ENCODE measurements at places on chromosomes 1 and 21.

DNA sequence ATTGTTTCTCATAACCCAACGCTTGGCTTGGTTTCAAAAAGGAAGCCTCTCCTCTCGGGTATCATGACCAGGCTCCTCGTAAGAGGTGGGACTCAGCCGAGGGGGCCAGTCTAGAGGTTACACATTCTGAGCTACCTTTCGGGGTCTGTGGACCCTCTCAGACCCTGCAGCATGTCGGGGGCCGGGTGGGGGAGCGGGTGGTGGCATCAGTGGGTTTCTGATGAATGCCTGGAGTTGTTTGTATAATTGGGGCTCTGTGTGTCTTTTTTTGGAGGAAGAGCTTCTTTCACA lies 229.3 kb downstream of the CAMTA1 start:
- no peak for DNase-seq

GRCh38 chr1:31775210-31775999 lies 11.3 kb upstream of the ADGRB2 start:
- DNase-seq, result no peak

GRCh38 chr1:6984986-6985385 lies 199.7 kb downstream of the CAMTA1 start:
- no peak for DNase-seq

DNA sequence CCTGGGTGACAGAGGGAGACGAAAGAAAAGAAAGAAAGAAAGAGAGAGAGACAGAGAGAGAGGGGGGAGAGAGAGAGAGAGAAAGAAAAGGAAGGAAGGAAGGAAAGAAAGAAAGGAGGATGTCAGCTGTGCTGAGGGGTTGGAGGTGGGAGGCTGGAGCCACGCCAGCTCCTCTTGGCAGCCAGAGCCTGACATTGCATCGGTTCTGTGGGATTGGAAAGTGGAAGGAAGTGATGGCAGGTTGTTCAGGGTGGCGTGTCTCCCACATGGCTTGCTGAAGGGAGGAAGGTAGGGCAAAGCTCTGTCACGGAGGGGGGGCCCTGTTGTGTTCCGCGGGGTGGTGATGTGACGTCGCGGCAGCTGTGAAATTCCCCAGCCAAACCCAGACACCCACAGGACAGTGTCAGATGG lies 30.7 kb downstream of the EIF2D start:
- no peak for DNase-seq

DNA sequence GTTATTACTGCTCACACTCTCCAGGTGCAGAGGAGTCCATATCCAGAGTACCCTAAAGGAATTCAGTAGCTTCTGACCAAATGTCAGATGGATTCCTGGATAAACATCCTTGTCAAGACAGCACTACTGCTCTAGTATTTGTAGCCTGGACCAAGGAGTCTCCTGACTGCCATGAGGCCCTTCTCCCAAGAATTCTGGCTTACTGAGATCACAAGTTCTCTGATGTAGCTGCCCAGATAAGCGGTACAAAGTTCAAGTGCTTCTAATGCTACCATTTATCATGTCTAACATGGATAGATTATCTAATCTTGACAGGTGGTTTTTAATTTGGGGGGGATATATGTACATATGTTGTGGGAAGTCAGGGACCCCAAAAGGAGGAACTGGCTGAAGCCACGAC lies 196.6 kb upstream of the HMCN1 start:
- no peak for DNase-seq

DNA sequence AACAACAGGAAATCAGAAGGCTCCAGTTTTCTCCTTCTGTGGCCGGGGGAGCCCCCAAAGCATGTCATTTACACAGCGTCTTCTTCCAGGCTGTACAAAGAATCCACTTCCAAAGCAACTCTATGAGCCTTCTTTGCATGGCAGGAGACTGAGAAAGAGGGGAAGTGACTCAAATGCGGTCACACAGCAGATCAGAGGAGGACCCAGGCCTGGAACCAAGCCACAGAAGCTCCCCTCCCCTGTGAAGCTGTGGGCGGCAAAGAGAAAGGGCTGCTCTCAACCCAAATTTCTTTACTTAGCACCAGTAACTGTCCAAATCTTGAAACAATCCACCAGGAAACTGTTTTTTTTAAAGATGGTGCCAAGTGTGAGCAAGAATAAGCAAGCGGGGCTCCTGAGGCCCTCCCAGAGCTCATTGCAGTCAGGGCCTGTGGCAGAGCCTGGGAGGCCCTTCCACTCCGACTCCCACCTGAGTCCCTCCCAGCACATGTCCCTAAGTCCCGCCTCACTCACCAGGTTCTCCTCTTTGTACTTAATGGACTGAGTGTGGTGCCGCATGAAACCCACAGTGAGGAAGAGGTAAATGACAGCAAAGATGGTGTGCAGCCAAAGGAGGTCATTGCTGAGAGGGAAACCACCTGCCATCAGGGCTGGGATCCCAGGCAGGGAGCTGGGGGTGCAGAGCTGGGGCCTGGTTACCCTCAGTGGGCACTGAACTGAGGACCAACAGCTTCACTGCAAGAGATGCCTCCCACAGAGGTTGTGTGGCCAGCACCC lies 15.9 kb downstream of the TMEM63A start:
- peak; percentile 63 for DNase-seq

DNA sequence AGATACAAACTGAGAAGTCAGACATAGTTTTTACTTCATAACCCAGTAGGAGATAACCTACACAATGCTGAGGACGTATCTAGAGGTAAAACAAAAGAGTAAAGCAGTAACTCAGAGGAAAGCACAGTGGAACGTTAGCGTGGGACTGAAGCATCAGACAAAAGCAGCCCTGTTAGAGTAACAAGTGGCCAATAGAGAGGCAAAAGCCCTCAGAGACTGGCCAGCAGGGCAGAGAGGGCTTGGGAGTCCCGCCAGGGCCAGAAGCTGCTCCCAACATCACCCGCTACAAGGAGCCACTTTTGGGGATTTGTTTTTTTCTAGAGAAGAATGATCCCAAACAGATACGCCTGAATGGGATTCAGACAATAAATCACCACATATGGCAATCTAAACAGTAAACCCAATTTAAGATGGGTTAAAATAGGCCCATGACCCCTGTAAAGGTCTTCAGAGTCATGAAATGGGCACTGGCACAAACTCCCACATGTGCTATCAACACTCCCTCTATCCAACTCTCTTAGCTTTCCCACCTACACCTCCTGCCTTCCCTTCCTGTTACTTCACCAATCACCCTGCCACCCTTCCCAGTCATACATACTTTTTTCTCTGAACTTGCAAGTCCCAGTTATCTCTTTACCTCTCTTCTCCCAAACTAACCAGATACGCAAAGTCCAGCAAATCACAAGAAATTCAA lies 17.2 kb downstream of the TADA1 start:
- DNase-seq, result no peak

GRCh38 chr1:224828691-224829090 lies 100.8 kb upstream of the DNAH14 start:
- DNase-seq, result no peak

DNA sequence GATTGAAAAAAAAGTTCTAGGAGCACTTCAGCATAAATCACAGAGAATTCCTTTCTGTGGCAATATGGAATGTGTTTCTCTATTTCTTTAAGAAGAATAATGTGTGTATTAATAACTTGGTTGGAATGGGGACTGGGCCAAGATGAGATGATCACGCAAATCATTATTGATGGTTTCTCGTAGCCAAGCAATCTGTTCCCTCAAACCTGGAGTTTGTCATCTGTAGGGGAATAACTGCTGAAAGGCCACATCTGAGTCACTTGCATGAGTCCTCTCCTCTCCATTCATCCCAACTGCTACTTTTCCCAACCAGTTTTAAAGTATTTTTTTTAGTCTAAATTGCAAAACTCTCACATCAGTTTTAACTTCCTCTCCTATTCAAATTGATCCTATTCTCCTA lies 480.4 kb downstream of the PLPP3 start:
- no peak for DNase-seq

GRCh38 chr1:70075761-70076160 lies 129.6 kb downstream of the LRRC40 start:
- no peak for DNase-seq

DNA sequence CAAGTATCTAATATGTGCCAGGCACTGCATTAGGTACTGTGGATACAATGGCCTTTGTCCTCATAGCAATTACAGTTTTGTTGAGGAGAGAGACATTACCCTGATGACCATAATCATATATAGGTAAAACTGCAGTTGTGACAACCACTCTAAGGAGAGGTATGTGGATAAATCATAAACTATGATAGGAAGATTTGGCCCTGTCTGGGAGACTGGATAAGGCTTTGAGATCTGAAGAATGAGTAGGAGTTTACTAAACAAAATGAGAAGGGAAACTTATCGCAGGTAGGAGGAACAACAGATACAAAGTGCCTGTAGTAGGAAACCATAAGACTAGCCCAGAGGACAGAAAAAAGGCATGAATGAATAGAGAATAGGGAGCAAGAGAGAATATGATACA lies 4.4 kb downstream of the TMCO1 start:
- DNase-seq, result no peak

- DNase-seq, result no peak
These were observed 314.4 kb upstream of the RUNX1 start for GRCh38 chr21:35363458-35363857.

DNA sequence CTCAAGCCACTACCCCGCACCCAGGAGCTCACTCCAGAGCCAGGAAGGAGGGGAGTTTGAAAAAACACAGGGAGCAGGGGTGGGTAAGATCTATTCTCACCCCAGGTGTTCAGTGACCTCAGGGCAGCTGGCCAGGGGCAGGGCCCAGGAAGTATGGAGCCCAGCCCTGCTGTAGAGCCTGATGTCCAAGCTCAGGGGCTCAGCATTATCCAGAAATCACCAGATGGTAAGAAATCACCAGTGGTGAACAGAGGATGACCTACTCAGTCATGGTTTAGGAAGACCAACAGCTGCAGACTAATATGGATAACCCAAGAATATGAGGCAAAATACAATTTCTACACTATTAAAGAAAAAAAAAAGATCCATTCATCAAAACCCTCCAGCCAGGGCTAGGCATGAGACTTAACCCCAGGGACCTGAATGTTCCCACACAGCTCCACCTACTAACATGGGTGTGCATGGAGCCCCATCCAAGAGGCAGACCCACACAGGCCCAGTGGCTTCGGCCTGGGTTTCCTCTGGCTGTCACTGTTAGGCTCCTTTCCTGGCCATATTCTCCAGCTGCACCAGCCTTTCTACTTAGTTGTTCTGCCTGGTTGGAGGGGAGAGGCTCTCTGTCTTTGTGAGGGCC lies 67.6 kb downstream of the KCNN3 start:
- DNase-seq, result no peak

DNA sequence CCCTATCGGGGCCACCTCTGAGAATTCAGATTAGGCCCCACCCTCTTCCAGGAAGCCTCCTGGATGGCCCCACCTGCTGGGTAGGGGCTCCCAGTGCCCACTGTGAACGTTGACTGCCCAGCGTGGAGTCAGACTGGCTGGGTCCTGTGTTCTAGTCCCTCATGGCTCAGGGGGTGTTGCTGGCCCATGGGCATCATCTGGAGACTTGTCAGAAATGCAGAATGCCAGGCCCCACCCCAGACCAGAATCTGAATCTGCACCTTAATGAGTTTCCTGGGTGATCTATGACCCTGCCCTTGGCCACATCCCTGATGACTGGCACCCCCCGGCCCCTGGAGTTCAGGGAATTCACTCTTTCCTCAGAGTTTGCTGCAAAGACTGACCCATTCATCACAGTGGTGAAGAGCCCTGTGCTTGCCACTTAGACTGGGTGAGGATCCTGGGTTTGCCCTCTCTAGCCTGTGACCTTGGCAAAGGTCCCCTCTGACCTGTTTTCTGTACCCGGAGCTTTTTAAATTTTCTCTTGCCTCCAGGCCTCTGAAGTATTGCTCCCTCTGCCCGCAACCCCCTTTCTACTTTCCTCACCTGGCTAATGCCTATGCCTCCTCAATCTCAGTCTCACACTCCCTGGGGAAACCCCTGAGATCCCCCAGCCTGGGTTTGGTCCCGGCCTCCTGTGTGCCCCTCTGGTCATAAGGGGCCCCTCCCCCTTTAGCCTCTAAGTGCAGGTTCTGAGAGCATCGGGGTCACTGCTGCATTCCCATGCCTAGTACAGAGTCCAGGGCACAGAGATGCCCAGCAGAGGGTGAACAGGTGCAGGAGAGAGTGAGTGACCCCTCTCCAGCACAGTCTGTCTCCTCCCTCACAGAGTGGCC lies 184.2 kb downstream of the MATN1 start:
- no peak for DNase-seq

DNA sequence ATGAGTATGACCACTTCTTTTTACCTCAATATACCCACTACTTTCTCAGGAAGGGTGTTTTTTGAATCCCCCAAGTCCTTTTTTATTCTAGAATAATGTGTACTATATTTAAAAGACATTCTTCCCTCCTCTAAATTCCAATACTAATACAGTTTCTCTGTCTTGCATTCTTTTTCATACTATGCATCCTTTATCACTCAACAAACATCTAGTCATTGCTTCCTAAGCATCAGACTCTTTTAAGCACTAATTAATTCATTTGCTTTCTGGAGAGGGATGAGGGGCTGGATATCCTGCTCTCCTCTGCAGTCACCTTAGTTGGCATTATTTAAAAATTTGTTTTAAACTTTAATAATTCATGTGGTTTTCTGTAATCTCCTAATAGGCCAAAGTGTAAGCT lies 838.8 kb downstream of the KCNT2 start:
- DNase-seq, result no peak

DNA sequence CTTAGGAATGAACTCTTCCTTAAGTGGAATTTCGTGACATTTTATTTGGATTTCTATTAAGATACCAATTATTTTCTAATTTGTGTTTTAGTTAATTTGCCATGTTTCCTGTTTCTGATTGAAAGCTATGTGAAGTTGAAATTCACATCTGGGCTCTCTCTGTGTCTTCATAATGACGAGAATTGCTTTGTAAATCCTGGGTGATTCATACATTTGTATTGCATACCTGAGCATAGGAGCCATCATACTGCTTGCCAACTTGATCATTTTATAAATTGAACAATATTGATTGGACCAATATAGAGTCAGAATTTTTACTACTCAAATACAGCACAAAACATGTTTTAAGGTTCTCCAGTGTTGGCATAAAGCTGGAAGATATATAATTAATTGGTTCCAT lies 817.9 kb downstream of the BRINP3 start:
- no peak for DNase-seq

- DNase-seq, result no peak
These were observed 169.6 kb upstream of the LHX8 start for GRCh38 chr1:74964508-74965102.

GRCh38 chr1:26408604-26409003 lies 2.0 kb upstream of the LIN28A start:
- peak; percentile 80 for DNase-seq

DNA sequence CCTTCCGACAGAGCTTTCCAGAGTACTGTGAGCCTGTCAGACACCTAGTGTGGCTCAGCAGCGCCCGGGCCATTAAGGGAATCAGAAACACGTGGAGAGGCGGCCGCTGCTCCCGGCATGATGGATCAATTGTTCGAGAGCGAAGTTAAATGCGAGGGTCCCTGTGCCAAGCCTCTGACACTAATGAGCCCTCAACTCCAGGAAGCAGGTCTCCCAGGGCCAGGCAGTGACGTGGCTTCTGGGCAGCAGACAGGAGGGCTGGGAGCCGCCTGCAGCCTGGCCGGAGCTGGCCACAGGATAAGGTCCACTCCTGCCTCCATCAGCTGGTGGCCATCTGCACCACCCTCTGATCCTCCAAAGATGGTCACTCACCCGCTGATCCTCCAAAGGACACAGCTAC lies 67.5 kb upstream of the CLDN14 start:
- no peak for DNase-seq
